NCI-H2029 (cell line): ENCODE measurements at places on chromosomes 5 and 9.
A peak's percentile ranks its signal among the peaks of the same experiment; 100 is the strongest.

DNA sequence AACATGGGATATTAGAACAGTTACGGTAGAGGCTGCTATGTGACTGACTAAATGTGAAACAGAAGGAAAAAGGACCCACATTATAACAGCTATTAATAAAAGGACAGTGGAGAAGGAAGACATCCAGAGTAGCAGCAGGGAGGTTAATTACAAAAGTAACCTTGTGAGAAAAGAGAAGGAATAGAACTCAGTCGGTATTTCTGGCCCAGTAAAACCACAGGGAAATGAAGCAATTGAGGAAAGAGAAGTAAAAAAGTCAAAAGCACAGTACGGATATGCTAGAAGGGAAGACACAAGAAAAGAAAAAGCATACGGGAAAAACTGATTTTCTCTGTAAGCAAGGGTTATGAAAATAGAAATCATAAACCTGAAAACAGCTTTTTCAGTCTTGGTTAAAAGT lies 164.7 kb downstream of the RFX3 start:
- no peak for DNase-seq

- no peak for DNase-seq
These were observed 129.7 kb downstream of the CEMIP2 start for GRCh38 chr9:71638627-71639026.

DNA sequence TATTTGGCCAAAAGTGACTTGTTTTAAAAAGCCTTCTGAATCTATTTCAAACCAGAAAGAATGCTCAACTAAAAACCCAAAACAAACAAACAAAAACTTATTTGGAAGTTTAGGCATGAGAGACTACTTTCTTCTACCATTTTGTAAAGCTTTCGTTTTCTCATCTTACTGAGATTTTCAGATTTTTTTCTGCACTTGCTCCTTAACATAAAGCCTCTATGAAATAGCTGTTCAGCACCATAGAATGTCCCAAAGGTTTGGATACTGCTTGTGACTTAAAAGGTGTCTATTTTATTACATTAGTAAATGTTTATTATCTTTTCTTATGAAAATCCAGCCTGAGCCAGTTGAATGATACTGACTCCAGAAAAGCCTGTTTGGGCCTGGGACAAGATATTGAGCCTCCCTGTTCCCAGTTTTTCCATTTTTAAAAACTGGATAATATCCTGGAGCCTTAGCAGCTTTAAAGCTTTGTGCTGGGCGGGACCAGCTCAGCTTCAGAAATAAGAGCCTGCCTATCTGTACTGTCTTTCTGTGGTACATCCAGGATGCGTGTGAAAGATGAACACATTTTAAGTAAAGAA lies 292.6 kb downstream of the ZSWIM6 start:
- no peak for DNase-seq

DNA sequence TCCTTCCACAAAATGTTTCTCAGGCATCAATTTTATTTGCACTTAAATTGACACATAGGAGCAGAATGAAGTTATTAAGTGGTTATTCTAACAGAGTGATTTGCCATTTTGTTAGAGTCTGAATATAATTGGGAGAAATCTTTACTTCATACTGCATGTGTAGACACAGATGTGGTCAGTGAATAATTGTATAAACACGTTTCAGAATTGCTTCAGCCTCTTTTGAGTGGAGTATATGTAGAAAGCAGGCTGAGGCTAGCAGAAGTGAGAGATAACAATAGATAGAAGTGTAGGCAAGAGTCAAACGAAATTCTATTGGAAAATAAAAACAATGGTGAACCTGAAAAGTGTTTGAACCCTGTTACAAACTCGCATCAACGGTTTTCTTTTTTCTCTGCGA lies 270.7 kb downstream of the TMEM167A start:
- DNase-seq: no peak

GRCh38 chr9:100108559-100108958 lies 9.5 kb downstream of the INVS start:
- peak; percentile 57 for DNase-seq

- DNase-seq: no peak
These were observed 237.6 kb upstream of the RIOK2 start for GRCh38 chr5:97420646-97421045.

GRCh38 chr9:22105005-22105722 lies 96.1 kb upstream of the CDKN2B start:
- no peak for DNase-seq

DNA sequence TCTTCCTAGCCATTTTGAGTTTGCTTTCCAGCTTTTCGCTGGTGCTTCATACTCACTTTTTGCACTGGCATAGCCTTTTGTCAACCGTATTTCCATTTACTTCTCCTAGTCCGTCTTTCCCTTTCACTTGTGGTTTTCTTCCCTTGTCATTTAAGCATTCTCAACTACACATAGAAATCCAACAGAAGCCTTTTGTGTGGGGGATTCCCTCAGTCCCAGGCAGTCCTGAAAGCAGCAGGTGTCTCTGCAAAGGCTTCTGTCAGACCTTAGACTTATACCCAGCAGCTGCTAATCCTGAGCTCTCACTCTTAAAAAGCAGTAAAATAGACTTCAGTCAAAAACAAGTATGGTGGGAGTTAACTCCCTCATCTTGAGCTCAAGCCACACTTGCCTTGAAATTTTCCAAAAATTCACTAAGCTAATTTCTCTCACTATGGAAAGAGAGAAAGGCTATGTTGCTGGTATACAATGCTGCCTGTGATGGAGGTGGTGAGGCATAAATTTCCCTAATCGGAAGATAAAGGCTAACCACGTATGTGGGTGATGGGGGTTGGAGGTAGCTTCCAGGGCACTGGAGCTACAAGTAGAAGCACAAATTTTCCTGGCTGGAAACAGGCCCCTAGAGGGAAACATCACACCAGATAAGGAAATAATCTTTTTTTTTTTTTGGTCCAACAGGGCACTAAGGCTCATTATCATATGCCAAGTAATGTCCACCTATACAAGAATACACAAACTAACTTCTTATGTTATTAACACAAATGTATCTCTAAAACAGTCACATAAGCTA lies 34.8 kb upstream of the IFNK start:
- DNase-seq: no peak

GRCh38 chr5:177419046-177419445 lies 7.4 kb upstream of the GRK6 start:
- DNase-seq: no peak

DNA sequence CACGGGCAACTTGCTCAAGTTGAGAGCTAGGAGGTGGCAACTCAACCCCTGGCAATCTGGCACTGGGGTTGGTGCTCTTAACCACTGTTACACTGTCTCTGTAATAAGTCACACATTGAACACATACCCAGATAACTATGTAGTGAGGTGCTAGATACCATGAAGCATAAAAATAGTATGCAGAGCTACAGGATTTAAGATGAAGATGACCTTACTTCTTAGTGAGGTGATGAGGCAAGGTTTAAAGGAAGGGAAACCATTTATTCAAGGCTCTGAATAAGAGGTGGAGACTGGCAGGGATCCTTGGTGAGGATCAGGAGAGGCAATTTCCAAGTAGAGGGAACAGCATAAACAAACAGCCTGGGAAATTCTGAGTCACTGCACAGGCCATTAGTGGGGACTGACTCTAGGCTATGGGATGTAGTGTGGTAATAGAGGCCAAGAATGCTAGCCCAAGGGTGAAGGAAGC lies 67.6 kb upstream of the NR3C1 start:
- DNase-seq: no peak

GRCh38 chr9:136179101-136179616 lies 25.8 kb downstream of the LHX3 start:
- DNase-seq: no peak

- peak; percentile 73 for DNase-seq
These were observed 58.6 kb downstream of the IL6ST start for GRCh38 chr5:55936100-55936693.
